Astrocyte (in vitro differentiated cells and primary cell): ENCODE measurements at places on chromosomes 6 and 20. TPM values are rescaled to one million over a fixed set of nuclear protein-coding genes. Genes with fewer than 3 reads are reported as not detected.

DNA sequence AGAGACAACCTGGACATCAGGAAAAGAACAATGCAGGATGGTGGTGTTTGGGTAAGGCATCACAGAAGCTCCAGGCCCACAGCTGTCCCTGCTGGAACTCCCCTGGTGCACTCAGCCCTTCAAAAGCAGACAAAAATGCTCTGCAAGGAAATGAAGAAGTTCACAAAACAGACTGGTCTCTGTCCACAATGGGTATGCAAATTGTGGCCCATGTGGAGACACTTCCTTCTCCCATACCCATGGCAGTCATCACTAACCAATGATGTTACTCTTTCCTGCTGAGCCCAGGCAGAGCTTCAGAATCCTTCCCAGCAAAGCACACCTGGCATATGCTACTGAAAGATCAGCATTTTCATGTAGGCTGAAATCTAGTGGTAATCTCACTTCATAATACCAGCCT lies 42.6 kb upstream of the PXDC1 start:
- no peak overlapping the region for H3K4me3 ChIP-seq
- no peaks in the 10 kb centered on the region for H3K27me3 ChIP-seq
- no peaks in the 10 kb centered on the region for H3K36me3 ChIP-seq
- no peak for DNase-seq
- no peak overlapping the region for H3K27ac ChIP-seq

- H3K27me3 ChIP-seq, result no peaks in the 10 kb centered on the region
- H3K27ac ChIP-seq, result no peak overlapping the region
- no peaks in the 10 kb centered on the region for H3K36me3 ChIP-seq
- DNase-seq, result no peak
- peaks cover 18% of the 10 kb centered on the region for H3K4me1 ChIP-seq
Measured at GRCh38 chr20:17822039-17822438, 122.3 kb downstream of the BANF2 start.

The ECT2L gene
- not detected in 2 replicates for total RNA-seq

The CLPSL2 gene
- not detected in 2 replicates for total RNA-seq

GRCh38 chr20:24873025-24873620 lies 75.9 kb upstream of the CST7 start:
- DNase-seq, result no peak
- H3K4me1 ChIP-seq, result no peaks in the 10 kb centered on the region
- no peak overlapping the region for H3K27ac ChIP-seq
- H3K4me3 ChIP-seq, result no peak overlapping the region
- H3K36me3 ChIP-seq, result no peaks in the 10 kb centered on the region

The SYCP2L gene
- 3.4 and 6.4 TPM in 2 replicates for total RNA-seq

- no peaks in the 10 kb centered on the region for H3K36me3 ChIP-seq
- DNase-seq, result no peak
- no peak overlapping the region for H3K4me3 ChIP-seq
Measured at GRCh38 chr6:54003316-54003715, 107.9 kb upstream of the MLIP start.

DNA sequence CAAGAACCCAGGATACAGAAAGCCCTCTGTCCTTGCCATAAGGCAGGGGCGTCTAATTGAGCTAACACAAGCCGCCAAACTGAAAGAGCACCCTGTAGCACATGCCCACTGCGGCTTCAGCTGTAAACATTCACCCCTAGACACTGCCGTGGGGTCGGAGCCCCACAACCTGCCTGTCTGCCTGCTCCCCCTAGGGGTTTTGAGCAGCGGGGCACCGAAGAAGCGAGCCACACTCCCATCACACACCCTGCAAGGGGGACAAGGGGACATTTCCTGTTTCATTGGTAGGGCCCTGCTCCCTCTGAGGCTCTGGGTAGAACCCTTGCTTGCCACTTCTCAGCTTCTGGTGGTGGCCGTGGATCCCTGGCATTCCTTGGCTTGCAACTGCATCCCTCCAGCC lies 45.2 kb upstream of the BCLAF1 start:
- no peaks in the 10 kb centered on the region for H3K36me3 ChIP-seq
- H3K27ac ChIP-seq, result no peak overlapping the region
- H3K4me3 ChIP-seq, result no peak overlapping the region
- H3K4me1 ChIP-seq, result no peaks in the 10 kb centered on the region
- no peak for DNase-seq

- peak overlapping the region; percentile 75 for H3K27ac ChIP-seq
- peaks cover 14% of the 10 kb centered on the region for H3K4me1 ChIP-seq
- no peaks in the 10 kb centered on the region for H3K27me3 ChIP-seq
Measured at GRCh38 chr6:129890164-129890563, 29.0 kb upstream of the TMEM244 start.

DNA sequence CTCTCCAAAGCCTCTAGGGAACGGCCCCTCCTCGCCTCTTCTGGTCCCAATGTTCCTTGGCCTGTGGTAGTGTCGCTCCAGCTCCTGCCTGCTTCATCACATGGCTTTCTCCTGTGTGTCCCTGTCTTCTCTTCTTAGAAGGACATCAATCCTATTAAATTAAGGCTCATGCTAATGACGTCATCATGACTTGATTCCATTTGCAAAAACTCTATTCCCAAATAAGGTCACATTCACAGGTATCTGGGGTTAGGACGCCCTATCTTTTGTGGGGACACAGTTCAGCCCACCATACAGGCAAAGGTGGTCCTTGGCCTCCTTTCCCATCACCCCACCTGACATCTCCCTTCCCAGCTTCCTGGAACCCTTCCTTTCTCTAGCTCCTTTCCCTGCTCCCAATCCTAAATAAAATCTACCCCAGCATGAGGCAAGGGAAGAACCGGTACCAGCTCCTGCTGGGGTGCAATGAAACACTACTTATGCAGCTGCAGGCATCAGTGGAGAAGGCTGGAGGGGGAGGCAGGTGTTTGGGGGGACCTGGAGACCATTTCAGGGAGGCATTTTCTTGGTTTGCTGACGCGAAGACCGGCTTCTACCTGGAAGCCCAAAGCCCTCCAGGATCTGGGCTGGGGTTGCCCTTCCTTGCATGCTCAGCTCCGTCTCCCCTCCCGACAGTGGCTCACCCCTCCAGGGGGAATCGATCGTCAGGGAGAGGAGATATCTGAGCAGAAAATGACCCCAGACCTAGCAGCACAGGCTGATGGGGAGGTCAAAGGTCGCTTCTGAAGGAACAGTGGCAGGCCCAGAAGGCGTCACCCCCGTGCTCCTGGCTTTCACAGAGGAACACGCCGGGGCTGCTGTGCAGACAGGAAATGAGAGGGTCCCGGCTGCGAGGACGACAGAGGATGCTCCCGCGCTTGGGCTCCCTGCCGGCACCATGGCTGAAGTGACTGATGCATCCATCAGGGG lies 71.7 kb upstream of the QKI start:
- H3K36me3 ChIP-seq, result no peaks in the 10 kb centered on the region
- H3K27me3 ChIP-seq, result no peaks in the 10 kb centered on the region
- no peak for DNase-seq
- no peak overlapping the region for H3K4me3 ChIP-seq
- H3K4me1 ChIP-seq, result peaks cover 29% of the 10 kb centered on the region
- no peak overlapping the region for H3K27ac ChIP-seq

The NAPB gene
- 10.2 and 13.1 TPM in 2 replicates for total RNA-seq

GRCh38 chr6:4656106-4656505 lies 120.1 kb upstream of the CDYL start:
- H3K4me1 ChIP-seq, result no peaks in the 10 kb centered on the region
- no peak overlapping the region for H3K4me3 ChIP-seq
- H3K27me3 ChIP-seq, result no peaks in the 10 kb centered on the region
- DNase-seq, result no peak
- H3K36me3 ChIP-seq, result no peaks in the 10 kb centered on the region
- H3K27ac ChIP-seq, result no peak overlapping the region

- H3K27ac ChIP-seq, result peak overlapping the region; percentile 39
- peak; percentile 71 for DNase-seq
- no peaks in the 10 kb centered on the region for H3K27me3 ChIP-seq
- no peak overlapping the region for H3K4me3 ChIP-seq
- no peaks in the 10 kb centered on the region for H3K36me3 ChIP-seq
Measured at GRCh38 chr6:9657994-9658393, 756.9 kb downstream of the TFAP2A start.
